ENCODE measurements at places on chromosomes 6 and 20.

- no peak for DNase-seq
Measured at GRCh38 chr6:434051-434705, 42.6 kb downstream of the IRF4 start.

DNA sequence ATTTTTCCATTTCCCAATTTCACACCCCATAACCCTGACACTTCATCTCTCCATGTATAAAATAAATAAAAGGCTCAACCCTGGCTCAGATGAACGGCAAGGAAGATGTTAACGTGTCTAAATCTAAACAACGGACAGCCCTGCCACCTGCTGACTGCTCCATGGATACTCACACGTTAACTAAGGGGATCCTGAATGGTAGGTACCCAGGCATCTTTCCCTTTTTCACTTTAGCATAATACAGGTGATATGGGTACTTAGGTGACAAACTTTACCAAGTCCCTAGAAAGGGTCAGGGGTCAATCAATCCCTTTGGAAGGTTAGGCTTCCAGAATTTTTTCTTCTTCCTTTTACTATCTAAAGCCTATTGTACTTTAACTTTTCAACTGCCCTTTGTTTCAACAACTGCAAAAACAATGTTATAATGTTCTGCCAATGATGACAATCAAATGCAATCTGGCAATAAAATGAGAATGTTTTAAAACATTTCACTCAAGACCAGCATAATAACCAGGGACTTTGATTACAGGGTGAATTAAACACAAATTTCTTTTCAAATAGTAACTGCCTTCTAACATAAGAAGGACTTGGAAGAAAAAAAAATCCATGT is 52.4 kb upstream of the IPCEF1 start:
- DNase-seq, result peak; percentile 64

DNA sequence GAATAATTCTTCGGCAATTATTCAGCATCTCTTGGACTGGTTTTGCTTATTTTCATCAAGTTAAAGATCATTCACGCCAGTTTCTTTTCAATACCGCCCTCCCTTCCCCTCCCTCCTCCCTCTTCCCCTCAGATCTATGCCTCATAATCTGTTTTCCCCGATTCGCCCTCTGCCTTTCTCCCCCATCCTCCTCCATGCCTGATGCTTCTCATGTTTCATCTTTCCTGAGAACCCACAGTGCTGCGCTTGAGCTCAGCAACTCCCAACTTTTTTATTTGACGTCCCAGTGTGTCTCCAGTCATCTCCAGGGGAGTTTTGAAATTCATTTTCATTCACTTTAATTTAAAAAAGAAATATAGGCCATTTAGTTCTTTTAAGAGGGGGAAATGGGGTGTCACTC is 142.7 kb downstream of the PTPRT start:
- DNase-seq, result no peak

DNA sequence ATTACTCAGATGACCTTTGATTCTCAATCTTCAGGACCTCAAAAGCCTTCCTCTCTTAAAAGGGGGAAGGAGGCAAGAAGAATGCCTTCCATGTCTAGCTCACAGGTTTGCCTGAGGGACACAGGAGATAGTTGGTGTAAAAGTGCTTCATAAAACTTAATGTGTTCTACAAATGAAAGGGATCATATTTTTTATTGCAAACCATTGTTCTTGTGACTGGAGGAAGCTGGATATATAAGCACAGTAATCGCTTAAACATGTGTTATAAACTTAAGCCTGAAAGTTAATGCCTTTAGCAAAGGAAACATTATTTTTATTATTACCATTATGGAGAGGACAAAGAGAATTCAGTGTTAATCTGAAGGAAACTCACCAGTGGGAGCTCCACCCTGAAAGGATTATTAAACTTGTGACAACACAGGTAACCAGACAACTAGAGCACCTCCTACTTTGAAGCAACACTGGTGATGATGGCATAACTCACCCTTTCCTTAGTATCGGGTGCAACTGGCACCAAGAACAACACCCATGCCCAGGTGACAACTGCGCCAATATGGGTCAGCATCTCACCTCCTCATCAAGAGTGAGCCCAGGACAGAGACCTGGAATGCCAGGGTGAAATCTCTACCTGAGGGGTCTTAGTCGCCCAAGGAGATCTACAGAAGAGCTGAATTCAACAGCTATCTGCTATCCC is 288.7 kb upstream of the PRDM1 start:
- no peak for DNase-seq

Data from amniotic epithelial cell (primary cell).